OCI-M1 (cell line): ENCODE measurements at places on chromosomes 3 and 15.

- no peak for DNase-seq
These were observed 102.8 kb downstream of the STT3B start for GRCh38 chr3:31635545-31635944.

GRCh38 chr15:33132722-33133345, 61.7 kb downstream of the FMN1 start:
- DNase-seq: peak; percentile 65

- DNase-seq: no peak
These were observed 172.1 kb upstream of the LRRN1 start for GRCh38 chr3:3627114-3627513.

- peak; percentile 42 for DNase-seq
These were observed 108.9 kb upstream of the ETV5 start for GRCh38 chr3:186217820-186218164.

DNA sequence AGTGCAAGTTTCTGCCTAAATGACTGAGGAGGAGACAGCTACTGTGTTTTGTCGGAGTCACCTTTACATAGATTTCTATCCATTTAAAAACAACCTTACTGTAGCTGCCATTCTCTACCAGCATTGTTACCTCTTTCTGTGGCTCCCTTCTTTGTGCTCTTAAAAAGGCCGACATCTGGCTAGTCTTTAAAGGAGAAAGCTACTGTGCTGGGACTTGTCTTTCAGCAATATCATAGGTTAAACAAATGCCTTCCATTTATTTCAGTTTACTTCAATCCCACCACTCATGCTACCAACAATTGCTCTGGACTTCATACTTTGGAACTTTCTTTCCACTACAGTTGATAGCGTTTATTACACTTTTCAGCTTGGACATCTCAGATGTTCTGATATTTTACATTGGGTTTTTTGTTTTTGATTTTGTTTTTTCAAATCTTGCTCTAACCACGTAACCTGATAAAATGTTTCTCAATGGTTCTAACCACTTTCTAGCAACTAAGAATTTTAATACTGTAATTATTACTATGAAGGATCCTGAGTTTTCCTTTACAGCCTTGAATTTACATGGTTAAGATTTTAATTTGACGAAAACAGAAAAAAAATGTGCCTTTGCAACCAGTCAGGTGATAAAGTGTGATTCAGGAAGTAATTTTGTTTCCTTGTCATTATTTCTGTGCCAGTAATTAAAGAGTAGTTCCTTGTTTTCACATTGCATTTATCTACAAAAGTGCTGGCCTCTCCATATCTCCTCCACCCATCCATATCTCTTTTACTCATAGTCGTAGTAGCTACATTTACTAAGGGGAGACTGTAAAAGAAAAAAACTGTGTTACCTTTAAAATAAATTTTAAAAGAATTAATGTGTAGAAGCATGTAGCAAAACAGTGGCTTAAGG, 1.3 kb upstream of the CBLB start:
- peak; percentile 71 for DNase-seq

GRCh38 chr3:66139415-66139814, 81.4 kb upstream of the SLC25A26 start:
- no peak for DNase-seq

- peak; percentile 77 for DNase-seq
These were observed 109.6 kb upstream of the TMCO5A start for GRCh38 chr15:37824717-37825382.

GRCh38 chr15:78071383-78071782, 6.1 kb downstream of the TBC1D2B start:
- no peak for DNase-seq

GRCh38 chr3:37603722-37604121, 258.0 kb upstream of the CTDSPL start:
- no peak for DNase-seq

DNA sequence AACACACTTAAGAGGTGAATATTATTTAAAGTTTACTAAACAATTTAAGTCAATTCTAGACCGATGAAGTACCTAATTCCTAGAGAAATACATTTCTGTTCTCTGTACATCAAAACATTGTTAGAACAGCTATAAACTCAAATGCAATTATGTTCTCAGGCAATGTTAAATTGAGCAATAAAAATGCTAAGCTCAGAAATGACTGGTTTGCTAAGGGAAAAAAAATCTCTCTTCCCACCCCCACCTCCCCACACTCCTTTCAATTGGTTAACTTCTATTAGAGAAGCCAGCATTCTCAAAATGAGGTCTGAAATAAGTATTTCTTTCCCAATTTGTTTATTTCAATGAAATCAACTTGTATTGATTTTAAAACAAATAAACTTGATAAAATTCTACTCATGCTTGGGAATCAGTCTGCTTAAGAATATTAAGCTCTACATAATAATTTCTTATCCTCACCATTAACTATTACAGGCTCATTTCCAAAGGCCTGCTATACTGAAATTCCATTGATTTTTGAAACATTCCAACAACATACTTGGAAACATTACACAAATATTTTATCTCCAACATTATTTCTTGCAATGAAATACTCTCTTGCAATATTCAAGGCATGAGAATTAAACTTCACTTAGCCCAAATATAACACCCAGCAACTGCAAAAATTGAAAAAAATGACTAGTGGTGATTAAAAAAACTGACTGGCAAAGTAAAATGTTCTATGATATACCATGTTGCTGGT, 22.6 kb downstream of the TSPAN3 start:
- DNase-seq: no peak

DNA sequence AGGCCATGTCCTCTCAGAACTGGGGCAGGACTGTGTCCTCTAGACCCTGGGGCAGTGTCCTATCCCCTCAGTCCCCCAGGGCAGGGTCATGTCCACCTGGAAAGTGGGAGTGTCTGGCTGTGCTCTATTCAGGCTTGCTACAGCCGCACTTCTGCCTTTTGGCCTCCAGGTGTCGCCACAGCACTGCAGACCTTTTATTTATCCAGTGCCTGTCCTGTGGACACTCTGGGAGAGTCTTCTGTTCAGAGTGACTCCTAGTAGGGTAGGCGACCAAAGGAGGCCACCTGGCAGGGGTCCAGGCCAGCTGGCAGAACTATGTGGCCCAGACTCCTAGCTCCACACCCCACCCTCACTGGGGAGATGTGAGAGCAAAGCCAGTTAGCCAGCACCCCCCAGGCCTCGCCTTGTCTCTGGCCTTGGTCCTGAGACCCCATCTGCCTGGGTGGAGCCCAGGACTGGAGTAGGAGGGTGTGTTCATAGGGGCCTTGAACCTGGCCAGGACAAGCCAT, 3.9 kb downstream of the TMIE start:
- DNase-seq: peak; percentile 72

DNA sequence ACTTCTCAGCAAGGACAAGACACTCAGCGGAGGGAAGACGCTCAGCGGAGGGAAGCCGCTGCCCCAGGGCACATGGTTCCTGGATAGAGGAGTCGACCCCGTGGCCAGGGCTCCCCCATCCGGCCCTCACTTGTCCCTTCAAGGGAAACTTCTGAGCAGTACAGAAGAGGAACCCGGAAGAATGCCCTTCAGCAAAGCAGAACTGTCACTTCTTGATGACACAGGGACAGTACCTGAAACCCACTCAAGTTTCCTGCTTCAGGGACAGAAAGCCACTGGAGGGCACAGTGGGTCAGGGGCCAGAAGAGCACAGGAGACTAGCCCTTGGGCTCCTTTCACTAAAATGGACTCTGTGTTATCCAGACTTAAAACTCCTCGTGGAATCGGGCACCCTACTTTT, 97.8 kb upstream of the RPL32 start:
- no peak for DNase-seq

DNA sequence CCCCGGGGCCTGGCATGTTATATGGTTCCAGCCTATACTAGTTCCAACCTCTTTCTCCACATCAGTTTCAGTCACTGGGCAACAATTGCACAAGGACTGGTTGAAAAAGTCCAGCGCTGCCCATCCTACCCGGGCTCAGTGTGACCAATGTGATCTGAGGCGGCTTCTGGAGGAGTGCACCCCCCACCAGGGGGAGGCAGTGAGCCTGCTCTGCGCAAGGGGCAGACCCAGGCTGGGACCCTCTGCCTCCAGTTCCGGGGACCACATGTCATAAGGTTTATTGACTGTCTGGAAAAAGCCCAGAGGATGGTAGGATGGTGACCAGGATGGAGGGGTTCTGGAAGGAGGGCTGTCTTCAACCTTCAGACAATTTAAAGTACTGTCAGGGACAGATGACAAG, 25.6 kb upstream of the NR2E3 start:
- DNase-seq: no peak

GRCh38 chr3:180290300-180290699, 253.6 kb upstream of the PEX5L start:
- no peak for DNase-seq

DNA sequence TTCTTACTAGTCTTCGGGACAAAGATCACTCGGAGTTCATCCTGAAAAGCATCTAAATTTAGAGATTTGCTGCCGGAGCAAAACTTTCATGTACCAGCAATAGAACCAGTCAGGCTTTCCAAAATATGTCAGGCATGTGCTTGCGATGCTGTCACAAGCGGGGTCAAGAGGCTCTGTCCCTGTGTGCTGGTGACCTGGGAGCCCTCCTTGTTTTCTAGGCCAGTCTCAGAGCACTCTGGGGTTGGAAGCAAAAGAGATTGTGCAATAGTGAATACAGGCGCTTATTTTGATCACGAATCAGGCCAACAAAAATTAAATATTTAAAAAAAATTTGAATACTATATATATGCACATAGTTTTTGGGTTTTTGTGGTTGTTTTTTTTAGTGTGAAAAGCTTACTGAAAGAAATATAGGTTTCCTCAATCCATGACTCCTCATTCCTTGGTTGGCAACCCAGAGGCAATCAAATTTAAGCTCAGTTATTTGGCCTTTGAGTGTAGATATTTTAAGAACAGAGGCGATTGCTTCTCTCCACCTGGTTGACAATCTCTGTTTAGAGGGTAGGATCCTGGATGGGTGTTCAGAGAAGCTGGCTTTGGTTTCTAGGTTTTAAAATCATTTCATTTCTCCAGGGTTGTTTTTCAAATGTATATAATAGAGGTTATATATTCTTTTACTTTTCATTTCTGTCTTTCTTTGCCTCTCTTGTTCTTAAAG, 8.4 kb upstream of the KLHL24 start:
- DNase-seq: no peak

GRCh38 chr15:38463893-38464292, 10.0 kb downstream of the FAM98B start:
- no peak for DNase-seq

DNA sequence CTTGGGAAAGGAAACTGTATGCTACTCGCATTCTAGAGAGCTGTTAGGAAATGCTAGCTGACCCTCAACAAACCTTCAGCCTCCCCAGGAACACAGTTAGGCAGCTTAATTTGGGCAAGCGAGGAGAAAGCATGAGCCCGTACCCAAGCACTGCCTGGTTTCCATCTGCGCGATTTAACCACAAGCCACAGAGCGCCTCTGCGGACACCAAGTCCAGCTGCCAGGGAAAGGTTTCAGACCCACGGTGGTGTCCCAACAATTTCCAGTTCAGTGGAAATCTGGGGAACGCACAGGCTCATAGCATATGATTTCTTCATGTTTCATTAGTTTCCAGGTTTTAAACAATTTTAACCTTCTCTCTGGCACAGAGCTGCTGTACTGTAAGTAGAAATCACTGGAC, 617.6 kb downstream of the FHIT start:
- DNase-seq: no peak

DNA sequence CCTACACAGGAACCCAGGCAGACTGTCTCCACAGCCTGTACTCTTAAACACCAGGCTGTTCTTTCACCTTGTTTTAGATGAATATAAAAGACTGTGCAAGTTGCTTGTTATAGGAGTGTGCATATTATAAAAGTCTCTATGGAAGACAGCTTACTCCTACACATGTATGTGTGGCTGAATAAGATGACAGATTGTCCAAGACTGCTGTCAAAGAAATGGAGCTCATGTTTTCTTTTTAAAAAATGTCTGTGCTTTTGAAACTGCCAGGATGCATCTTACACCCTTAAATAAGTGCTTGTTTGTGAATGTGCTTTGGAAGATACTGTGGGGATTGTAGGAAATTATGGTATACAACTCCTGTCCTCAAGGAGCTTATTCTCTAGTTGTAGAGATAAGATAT, 237.4 kb downstream of the BBX start:
- DNase-seq: no peak

- no peak for DNase-seq
These were observed 110.4 kb upstream of the PFN2 start for GRCh38 chr3:150081084-150081483.

- no peak for DNase-seq
These were observed 234.4 kb upstream of the TPRG1 start for GRCh38 chr3:188937389-188937788.

GRCh38 chr15:49902685-49903501, 216.1 kb downstream of the ATP8B4 start:
- no peak for DNase-seq

DNA sequence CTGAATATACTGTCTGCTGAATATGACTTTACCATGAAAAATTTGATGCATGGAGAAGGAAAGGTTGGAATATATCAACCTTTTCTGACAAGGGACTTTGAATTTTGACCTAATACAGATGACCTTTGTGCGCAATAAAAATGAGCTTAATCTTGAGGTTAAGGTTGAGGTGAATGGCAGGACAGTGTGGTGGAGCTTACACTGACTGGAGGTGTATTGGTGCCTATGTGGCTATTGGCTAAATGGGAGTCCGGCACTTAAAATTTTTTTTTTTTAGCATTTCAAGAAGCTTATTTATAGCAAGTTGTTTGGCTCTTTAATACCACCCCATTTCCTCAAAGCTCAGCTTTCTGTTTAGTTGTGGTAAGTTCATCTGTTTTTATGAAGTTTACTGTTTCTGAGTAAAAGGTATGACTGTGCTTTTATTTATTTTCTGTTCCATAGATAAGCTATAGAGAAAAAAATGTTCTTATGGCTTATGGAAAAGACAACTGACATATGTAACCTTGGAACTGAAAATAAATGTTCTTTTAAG, 15.2 kb downstream of the CDIN1 start:
- DNase-seq: no peak

DNA sequence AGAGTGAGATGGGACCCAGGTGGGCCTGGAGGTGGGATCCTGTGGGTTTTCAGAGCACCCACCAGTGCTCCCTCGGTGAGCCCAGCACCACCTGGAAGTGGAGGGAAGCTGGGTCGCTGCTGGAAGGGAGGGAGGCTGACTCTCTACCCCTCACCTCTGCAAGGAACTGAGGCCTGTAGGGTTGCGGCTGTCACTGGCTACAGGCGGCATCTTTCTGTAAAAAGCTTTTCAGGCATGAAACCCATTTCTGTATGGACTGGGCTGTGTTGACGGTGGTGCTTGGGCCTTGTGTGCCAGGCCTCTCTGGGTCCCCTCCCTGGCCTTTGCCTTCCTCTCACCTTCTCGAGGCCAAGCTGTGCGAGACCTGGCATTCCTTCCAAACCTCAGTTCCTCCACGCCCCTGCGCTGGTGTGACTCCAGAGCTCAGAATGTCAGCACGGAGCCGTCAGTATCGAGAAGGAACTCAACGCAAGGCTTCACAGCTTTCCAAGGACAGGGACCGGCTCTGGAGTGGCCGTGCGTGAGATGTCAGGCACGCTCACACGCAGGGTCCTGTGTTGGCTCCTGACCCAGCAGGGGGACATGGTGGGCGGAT, 16.6 kb downstream of the ABTB1 start:
- no peak for DNase-seq

GRCh38 chr3:136296960-136297359, 46.8 kb downstream of the PCCB start:
- DNase-seq: no peak
